ENCODE measurements at places on chromosomes 4 and X.

DNA sequence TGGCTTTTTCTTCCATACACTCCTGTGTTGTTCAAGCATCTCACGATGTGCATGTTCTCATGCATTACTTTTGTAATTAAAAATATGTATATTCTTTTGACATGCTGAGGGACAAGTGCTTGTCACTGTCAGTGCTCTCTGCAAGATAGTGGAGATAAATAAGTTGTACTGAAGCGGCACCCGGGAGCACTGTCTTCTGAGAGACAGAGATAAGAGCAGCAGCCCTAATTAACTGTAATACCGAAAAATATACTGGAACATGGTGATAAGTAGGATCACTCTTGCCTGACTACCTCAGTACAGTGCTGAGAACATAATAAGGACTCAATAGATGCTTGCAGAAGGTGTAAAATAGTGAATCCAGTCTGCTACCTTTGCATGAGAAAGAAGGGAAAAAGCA lies 9.4 kb upstream of the GPR173 start:
- DNase-seq = peak; percentile 74

DNA sequence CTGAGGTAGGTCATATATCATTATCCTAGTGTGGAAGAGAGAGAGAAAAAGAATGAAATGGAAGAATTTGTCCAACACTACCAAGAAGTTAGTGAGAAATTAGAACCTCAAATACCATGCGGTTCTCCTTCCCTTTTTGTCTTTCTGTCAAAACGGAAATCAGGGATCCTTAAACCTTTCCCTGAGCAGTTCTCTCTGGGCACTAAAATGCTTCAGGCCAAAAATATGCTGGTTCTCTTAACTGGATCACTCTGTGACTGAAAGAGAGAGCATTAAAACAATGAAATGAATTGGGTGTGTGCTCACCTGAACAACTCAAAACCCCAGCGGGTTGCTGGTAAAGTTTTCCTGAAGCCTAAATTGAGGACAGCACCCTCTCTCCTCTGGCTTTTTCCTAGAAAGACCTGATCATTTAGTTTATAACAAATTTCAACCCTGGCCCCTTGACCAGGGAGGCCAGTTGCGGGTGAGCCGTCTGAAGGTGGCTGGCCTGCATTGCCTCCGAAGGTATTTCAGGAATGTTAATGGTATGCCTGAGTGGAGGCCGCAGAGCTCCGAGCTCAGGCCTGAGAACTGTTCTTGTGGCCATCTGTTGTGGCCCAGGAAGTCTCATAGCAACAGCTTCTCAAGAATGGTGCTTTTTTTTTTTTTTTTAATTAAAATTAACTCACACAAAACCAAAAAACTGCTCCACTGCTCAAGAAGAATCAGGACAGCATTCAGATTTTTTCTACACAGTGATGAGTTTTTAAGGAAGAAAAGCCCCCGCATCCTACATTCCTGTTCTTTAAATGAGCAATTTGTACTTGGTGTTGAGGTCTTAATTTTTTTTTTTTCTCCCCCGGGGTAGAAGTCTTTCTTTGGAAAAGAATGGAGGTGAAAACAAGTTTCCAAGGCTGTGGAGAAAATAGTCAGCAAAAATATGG lies 155.1 kb downstream of the SHROOM3 start:
- DNase-seq = no peak

- DNase-seq = peak; percentile 11
These were observed 176.0 kb upstream of the NWD2 start for GRCh38 chr4:37068580-37068979.

DNA sequence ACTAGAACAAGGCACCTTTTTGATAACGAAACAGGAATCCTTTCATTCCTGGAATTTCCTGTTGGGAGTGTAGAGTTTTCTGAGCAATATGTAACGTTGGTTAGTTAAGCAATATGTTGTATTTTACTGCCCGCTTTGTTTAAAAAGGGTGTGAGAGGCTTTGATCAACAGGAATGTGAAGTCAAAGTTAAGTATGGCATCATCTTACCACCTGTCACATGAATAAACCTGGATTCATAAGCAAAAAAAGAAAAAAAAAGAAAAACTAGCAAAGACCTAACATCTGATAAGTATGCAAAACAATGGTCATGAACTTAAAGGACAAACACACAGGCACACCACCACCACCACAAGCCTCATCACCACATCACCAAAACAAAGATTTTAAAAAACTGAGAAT lies 7.1 kb upstream of the CXCL5 start:
- no peak for DNase-seq

- DNase-seq = no peak
These were observed 31.8 kb downstream of the CPLX1 start for GRCh38 chr4:793941-794621.

- DNase-seq = no peak
These were observed 28.0 kb downstream of the NYX start for GRCh38 chrX:41475191-41475590.

All from hematopoietic multipotent progenitor cell treated with erythropoietin and hydrocortisone succinate and interleukin-3 and kit ligand, for 4 days (in vitro differentiated cells).